Diencephalon (tissue), 1 donor: ENCODE measurements at places on chromosomes 4 and X. TPM values are rescaled to one million over a fixed set of nuclear protein-coding genes. Genes with fewer than 3 reads are reported as not detected.

CLDN34 gene
- not detected for total RNA-seq

TKTL2 gene
- 0.46 TPM for total RNA-seq

TLL1 gene
- total RNA-seq, result 4.6 TPM

MAGEB10 gene
- not detected for total RNA-seq

ARX gene
- total RNA-seq, result 10.4 TPM

MECP2 gene
- 33.0 TPM for total RNA-seq

UGT8 gene
- total RNA-seq, result 15.0 TPM
